ENCODE measurements at places on chromosomes 1 and 21.

DNA sequence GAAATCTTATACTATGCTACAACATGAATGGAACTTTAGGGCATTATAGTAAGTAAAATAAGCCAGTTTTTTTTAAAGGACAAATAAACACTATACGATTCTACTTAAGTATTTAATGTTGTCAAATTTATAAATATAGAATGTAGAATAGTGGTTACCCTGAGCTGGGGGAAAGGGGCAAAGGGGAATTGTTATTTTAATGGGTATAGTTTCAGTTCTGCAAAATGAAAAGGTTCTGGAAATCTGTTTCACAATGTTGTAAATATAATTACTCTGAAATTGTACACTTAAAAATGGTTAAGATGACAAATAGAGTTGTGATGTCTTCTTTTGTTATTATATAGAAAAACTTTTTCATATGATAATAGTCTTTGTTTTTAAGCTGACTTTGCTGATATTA is 366.3 kb downstream of the MRPL39 start:
- no peak for DNase-seq

DNA sequence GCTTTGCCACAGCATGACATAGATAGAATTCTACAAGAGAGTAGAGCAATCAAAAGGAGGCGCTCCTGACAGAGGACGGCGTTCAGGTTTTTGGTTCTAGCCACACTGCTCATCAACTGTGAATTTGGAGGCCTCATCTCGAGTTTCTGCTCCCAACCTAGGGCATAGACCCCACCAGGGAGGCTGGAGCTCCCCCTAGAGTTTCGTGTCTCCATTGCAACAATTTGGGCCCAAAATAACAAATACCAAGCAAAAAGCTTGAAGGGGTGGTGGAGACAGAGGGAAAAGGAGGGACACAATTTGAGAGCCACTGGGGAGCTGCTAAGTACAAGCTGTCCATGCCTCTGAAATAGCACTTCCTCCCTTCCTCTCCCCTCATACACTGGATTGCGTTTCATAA is 297.0 kb downstream of the GPATCH2 start:
- DNase-seq = no peak

DNA sequence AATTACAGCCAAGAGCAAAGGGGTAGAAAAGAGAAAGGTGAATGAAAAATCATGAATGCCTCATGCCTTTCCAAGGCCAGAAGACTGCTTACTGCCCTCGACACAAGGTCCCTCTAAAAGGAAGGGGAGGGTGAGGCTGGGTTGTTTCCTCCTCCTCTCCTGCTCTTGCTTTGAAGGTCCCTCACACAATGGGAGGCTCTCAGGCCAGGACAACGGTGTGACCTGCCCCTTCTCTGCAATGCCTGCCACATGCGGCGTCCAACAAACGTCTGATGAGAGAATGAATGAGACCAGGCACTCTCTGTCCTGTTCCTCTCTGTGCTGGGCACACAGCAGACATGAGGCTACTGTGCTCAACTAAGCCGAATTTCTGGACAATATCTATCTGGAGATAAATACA is 51.3 kb downstream of the SSBP3 start:
- no peak for DNase-seq

DNA sequence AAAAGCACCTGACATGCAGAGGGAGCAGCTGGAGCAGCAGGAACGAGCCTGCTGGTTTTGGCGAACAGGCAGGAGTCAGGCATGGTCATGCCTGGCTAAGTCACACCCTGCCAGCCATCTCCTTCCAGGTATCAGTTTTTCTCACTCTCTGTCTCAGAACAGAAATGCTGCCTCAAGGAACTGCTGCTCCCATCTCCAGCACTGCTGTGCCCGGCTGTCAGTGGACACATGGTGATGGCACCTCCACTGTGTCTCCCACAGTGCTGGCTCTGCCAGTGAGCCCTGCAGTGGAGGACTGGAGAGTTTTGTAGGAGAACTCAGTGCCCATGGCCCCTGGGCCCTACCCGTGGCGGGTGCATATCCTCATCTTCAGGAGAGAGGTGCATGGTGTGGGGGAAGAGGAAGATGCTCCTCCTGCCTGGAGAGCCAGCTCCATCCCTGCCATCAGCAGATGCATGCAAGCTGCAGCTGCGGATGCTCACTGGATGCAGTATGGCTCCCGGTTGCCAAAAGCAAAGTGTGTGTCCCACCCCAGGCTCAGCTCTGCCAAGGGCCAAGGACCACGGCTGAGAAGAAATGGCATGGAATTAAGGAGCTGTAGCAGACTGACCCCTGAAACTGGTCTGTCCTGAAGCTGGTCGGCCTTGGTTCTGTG is 114.7 kb downstream of the GRIK3 start:
- DNase-seq = no peak

GRCh38 chr1:52659356-52659755 is 26.4 kb downstream of the SHISAL2A start:
- no peak for DNase-seq

DNA sequence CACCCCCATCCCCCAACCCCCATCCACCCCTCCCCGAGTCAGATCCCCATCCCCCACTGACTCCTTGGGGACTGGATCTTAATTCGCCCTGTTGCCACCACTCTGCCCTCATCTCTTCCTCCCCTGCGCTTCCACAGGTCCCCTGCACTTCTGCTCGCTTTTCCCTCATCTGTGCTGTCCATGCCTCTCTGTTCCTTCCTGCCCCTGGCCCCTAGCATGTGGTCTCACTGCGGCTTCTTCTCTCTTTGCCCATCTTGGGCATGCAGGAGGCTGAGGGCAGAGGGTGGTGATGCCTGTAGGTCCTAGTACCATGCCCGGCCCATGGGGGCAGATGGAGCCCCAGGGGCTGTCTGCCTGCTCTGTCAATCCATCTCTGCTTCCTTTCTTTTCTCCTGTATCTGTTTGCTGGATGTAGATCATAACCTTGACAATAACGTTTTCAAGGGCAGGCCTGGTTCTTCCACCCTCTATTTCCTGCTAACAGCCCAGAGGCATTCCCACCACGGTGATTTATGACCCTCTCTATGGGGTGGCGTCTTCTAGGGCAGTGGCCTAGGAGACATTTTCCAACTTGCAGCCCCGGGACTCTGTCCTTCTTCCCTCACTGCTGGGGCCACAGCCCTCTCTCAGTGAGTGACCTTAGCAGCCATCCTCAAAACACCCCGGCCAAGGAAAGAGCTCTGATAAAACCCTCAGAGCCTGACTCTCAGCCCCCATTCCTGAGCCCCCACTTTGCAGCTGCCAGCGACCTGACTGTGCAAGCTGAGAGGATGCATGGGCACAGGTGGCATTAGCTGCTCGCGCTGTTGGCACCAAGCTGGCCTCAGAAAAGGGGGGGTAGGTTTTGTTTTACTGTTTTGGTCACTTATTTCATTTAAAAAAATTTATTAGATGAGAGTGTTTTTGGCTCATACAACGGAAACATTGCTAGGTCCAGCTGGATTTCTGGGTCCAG is 33.9 kb downstream of the TMEM51 start:
- DNase-seq = no peak

DNA sequence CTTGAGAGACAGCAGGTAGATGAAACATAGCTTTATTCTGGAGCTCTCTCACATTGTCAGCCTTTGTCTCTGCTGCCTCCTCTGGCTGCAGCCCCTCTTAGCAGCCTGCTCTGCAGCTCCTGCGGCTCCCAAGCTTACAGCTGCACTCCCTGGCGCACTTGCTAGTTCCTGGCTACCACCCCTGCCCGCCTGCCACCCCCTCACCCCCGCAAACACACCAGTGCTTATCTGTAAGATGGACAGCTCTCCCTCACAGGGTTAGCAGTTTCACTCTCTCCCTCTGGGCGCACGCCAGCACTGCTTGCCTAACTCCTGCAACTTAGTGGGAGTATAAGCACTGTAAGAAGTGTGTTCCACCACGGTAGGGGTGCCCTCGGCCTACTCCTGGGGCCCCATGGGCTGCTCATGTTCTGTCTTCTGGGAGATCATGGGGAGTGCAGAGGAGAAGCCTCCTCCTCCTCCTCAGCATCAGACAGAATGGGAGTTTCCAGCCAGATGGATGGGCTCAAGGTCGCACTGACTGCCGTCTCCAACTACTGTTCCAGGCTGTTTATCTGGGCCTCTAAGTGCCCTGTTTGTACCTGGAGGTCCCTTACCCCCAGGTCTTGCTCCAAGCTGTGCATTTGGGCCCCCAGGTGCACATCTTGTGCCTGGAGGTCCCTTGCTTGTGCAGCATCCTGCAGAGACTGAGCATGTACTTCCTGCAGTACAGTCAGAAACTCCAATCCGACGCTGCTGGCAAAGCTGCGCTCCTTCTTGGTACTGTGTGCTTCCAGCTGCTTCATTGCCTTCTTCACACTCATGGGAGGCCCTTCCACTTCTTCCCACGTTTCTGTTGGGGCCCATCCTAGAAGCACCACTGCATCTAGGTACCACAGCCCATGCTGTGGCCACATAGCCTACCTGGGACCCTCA is 1388.1 kb downstream of the AMY1C start:
- DNase-seq = no peak

DNA sequence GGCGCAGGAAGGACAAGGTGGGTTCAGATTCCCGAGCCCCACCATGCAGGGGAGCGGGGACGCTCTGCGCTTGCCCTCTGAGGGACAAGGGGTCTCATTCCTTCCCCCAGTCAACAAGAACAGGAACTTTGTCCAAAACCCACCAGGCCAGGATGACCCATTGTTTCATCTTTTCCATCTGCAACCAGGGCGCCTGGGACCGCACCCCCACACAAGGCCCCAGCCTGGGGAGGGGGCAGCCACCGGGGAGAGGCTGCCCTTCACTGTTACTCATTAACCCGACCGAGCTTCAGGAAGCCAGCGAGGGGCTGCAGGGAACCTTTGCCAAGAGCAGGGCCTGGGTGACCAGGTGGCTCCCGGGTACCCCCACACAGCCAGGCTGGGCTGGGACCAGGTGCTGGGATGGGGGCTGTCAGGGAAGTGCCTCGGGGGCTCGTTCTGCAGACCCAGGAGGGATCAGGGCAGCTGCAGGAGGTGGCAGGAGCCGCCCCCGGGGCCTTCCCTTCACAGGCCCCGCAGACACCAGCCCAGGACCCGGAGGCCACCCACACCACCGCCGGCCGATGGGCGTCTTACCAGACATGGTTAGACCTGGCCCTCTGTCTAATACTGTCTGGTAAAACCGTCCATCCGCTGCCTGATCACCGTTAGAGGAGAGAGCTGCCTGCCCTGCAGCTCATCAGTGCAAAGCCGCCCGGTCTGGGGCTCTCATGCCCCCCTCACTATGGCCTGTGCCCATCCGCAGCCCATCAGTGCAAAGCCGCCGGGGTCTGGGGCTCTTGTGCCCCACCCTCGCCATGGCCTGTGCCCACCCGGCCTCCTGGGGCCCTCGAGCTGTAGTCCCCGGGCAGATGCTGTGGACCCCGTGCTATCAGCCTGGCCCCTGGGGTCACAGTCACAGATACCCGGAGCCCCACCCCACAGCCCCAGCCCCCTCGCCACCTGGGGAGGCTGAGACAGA is 4.9 kb upstream of the TTLL10 start:
- DNase-seq = no peak

DNA sequence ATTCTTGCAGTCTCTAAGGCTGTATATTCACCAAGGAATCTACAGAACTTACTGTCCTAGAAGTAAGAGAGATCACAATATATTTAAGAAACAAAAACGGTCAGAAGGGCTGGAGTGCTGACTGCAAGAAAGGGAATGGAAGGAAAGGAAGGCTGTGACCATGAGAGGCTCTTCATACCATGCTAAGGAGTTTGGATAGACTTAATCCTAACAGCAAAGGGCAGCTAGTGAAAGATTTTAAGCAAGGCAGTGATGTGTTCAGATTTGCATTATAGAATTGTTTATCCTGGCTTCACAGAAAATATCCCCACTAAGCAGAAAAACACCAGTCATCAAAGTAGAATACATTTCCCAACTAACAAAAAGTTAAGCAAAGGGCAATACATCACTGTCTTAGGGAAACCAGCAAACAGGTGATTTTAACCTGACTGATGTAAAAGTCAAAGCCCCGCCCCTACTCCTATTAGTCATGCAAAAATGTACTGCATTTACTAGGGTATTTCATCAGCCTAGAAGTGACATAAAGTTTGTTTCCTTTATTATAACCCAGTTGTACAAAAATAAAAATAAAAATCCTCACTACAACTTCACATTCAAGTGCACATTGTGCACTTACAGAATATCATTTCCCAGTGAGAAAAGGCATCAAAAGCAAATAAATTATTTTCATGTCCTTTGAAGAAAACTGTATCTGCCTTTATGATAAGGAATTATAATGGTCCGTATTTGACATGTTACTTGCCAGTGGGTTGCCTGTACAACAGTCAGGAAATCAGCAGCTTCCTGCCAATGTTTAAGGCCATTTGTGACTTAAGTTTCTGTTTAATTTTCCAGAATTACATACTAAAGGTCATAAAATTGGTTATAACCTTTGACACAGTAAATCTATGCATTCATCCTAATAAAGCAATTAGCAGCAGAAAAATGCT is 17.2 kb downstream of the JAK1 start:
- no peak for DNase-seq

GRCh38 chr1:65509912-65510680 is 89.6 kb downstream of the LEPR start:
- DNase-seq = no peak

- DNase-seq = no peak
Observed at GRCh38 chr1:15876357-15877055, 29.0 kb downstream of the SPEN start.

DNA sequence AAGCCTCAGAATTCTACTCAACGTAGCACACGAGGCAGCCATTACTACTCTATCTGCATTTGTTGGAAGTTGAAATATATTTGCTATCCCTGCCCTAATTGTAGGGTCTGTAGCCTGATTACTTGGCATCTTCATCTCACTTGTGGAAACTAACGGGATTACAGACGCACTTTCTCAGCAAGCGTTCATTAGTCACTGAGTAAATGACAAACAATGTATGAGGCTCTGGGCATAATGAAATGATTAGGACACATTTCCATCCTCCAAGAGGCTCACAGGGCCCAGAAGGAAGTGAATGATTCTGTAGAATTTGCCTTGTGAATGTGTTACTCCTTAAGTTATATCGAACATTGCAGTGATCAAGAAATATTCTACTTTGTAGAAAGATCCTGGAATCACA is 78.1 kb downstream of the KIF26B start:
- DNase-seq = no peak

GRCh38 chr1:55970526-55971110 is 608.7 kb downstream of the PLPP3 start:
- DNase-seq = no peak

DNA sequence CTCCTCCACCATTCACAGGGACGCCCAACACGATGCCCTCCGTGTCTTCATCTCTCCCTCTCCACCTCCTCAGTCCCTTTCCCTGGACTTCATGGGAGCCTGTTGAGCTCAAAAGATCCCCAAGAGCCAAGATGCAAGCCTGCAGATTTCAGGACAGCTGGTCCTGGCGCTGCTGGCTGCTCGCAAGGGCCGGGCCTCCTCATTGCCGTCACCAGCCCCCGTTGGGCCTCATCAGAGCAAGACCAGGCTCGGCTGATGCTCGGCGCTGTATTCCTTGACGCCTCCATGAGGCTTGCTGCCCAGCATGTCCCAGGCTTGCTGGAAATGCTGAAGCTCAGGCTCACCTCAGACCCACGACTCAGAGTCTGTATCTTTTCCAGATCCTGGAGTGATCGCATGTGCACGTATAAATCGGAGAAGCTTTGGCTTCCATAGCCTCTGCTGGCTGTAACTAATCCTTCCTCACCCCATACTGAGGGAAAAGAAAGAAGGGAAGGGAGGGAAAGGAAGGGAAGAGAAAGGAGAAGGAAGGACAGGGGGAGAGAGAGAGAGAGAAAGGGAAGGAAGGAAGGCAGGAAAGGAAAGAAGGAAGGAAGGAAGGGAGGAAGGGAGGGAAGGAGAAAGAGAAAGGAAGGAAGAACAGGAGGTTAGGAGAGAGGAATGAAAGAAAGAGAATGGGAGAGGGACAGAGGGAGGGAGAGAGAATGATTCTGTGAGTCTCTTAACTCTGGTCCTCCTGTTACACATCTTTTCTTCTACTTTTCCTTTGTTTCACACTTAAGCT is 94.6 kb downstream of the KCNJ15 start:
- DNase-seq = no peak

Data from stimulated activated CD8-positive, alpha-beta memory T cell treated with anti-CD3 and anti-CD28 coated beads, Interleukin-7, amount 100 ng/mL, for 1 hour (primary cell).